ENCODE measurements at places on chromosomes 16 and 17. TPM values are rescaled to one million over a fixed set of nuclear protein-coding genes. Genes with fewer than 3 reads are reported as not detected.

DNA sequence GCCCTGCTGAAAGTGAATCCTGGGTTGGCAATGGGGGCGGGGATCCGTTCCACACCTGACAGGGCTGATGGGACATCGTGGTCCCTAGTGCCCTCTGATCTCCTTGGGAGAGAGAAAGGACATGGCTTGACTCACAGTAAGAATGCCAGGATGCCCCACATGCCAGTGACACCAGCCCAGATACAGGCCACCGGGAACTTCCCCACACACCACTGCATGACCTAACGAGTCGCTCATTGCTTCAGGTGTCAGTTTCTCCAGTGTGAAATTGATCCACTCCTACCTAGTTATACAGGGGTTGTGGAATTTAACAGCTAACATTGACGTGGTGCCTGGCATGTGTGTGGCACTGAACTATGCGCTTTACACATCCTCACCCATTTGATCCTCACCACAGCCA lies 7.5 kb downstream of the CD300LG start:
- no peak for DNase-seq
- no peak overlapping the region for H3K27ac ChIP-seq
- no peaks in the 10 kb centered on the region for H3K4me1 ChIP-seq
- no peak overlapping the region for H3K4me3 ChIP-seq

Gene SYNGR3
- not detected for total RNA-seq

Gene G6PC1
- total RNA-seq, result not detected

Gene HP
- not detected for total RNA-seq

Gene CCNF
- 7.8 TPM for total RNA-seq

DNA sequence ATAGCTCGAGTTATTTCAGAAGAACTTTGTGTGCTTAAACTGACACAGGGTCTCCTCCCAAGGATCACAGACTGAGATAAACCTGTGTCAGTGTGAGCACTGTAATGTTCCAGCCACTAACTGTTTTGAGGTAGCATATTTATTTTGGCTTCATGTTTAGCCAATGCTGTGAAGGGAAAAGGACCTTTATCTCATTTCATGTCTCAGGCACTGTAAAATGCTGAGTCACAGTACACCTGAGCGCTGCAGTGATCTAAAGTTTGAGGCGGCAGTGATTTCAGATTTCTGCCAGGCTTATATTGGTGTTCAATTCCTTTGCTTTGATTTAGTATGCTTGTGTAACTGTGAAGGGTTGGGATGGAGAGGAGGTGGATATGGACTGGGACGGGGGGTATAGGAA lies 3.1 kb upstream of the DNAJA2 start:
- peaks cover 37% of the 10 kb centered on the region for H3K4me1 ChIP-seq
- H3K27ac ChIP-seq, result peak overlapping the region; percentile 17
- peak; percentile 38 for DNase-seq
- H3K4me3 ChIP-seq, result no peak overlapping the region
- no peaks in the 10 kb centered on the region for H3K27me3 ChIP-seq

- H3K27ac ChIP-seq, result no peak overlapping the region
- H3K4me1 ChIP-seq, result peaks cover 7% of the 10 kb centered on the region
- no peaks in the 10 kb centered on the region for H3K27me3 ChIP-seq
- H3K36me3 ChIP-seq, result no peaks in the 10 kb centered on the region
- DNase-seq, result no peak
- H3K4me3 ChIP-seq, result no peak overlapping the region
These were observed 43.0 kb downstream of the RNF112 start for GRCh38 chr17:19454074-19454473.

DNA sequence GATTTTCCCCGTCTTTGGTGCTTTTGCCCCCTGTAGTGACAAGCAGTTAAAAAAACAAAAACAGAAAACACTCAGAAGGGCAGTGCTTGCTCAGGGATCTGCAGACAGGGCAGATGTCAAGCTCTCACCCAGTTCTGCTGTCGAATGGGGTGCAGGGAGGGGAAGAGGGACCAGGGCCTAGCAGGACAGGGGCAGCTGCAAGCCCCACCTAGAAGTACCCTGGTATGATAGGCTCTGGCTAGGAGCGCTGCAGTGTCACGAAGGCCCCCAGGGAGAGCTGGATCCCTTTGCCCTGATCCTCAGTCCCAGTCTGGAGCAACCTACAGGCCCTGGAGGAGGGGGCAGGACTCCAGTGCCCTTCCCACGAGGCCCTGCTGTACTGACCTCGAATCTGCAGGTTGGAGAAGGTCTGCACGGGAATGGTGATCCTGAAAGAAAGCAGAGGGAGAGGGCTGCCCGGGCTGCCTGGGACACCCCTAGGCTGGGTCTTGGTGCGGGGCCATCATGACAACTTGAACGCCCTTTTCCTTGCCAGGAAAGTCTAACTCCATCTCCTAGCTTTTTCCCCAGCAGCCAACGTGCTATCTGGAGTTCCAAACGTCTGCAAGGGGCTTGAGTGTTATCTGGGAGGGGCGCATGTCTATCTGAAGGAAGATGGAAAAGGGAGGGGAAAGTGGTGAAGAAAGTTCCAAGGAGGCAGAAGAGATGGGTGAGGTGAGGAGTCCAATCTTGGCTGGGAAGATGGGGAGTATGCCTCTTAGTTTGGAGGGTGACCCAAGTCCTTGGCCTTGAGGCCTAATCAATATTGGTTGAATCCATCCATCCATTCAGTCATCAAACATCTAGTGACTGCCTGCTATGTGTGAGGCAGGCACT lies 4.8 kb downstream of the GFAP start:
- peaks cover 51% of the 10 kb centered on the region for H3K27me3 ChIP-seq
- H3K27ac ChIP-seq, result no peak overlapping the region
- H3K4me1 ChIP-seq, result peaks cover 13% of the 10 kb centered on the region
- peak overlapping the region; percentile 48 for H3K4me3 ChIP-seq
- no peak for DNase-seq
- H3K36me3 ChIP-seq, result no peaks in the 10 kb centered on the region

- no peak for DNase-seq
- H3K27me3 ChIP-seq, result no peaks in the 10 kb centered on the region
- no peaks in the 10 kb centered on the region for H3K4me1 ChIP-seq
- H3K27ac ChIP-seq, result no peak overlapping the region
- no peak overlapping the region for H3K4me3 ChIP-seq
These were observed 46.5 kb downstream of the ATP2C2 start for GRCh38 chr16:84414789-84415326.

DNA sequence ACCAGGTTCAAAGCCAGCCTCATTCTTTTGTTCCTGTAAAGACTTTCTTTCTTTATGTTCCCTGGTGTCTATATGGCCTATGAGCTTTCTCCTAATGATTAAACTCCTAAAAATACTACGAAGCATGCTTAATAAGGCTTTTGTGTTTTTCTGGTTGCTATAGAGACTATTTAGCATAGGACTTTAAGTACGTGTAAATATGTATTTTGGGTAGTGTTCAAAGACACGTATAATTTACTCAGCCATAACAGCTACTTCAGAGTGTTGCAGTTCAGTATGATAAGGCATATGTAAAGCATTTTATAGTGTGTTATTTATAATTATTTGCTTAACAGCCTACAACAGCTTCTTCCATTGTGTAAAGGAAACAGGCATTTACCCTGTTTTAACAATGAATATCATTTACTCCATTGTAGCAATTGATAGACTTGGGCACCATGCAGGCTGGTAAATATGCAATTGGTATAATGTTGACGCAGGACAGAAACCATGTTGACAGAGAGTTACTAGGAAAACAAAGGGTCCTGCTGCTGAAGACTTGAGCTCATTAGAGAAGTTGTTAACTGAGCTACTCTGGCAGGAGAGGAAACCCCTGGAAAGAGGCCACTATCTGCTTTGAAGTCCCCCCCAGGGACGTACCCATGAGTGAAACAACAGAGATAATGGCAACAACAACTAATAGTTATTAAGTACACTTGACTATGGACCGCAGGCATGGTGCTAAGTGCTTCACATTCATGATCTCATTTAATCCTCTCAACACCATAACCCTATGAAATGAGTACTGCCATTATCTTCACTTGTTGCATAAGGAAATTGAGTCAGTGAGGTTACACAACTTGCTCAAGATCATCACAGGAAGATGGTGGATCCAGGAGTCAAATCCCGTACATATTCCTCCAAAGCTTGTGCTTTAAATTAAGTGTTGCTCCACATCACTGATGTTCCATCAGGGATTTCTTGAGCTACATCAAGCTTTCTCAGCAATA lies 342.2 kb upstream of the DYNLRB2 start:
- no peaks in the 10 kb centered on the region for H3K36me3 ChIP-seq
- no peaks in the 10 kb centered on the region for H3K4me1 ChIP-seq
- H3K27me3 ChIP-seq, result no peaks in the 10 kb centered on the region
- no peak overlapping the region for H3K27ac ChIP-seq

Measured in stomach (tissue), 19 donors.